ENCODE measurements at places on chromosomes 3 and 15. TPM values are rescaled to one million over a fixed set of nuclear protein-coding genes. Genes with fewer than 3 reads are reported as not detected.

FANCD2 gene
- total RNA-seq = 2.0 TPM

RTF1 gene
- 15.3 TPM for total RNA-seq

CORO2B gene
- total RNA-seq = 5.3 TPM

IL16 gene
- total RNA-seq = 1.6 TPM
